ENCODE measurements at places on chromosomes 2 and 18.

DNA sequence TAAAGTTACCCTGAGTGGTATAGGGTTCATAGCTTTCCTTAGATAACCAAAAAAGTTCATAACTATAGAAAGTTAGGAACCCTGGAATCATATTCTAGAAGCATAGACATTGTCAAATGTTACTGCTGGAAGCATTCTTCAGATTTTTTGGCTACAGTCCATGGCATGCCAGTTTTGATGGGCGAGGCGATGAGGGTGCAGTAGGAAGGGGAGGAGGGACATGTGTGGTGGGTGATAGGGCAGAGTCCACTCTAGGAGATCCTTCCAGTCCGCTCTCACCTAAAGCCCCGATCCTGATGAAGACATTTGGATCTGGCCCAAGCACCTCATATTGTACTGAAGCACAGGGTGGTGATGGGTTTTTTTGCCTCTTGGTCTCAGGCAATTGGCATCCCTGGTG, 91.8 kb downstream of the HRH4 start:
- no peak for DNase-seq

DNA sequence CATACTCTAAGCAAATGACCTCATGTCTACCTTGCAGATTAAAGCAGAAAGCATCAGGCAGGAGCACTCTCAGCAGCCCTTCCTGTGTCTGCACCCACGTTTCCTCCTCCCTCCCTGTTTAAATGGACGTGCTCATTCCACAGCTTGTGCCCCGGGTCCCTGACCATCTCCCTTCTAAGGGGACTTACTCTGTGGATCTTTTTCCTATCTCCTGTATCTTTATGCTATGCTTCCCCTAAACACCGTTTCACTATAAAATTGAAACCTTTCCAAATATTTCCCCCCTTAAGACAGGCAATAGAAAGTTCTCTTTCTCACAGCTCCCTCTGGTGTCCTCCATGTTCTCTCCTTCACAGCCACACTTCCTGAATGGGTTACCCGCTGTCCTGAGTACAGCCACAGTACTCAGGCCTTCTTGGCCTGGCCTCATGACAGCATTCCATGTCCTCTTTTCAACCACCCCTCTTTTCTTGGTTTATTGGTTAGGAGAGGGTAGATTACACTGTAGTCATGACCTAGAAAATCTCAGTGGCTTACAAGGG, 41.1 kb downstream of the TMEM185B start:
- DNase-seq = no peak

- DNase-seq = no peak
Measured at GRCh38 chr2:132429941-132430573, 13.5 kb downstream of the GPR39 start.

GRCh38 chr2:241237047-241237446, 48.6 kb downstream of the ANO7 start:
- no peak for DNase-seq

DNA sequence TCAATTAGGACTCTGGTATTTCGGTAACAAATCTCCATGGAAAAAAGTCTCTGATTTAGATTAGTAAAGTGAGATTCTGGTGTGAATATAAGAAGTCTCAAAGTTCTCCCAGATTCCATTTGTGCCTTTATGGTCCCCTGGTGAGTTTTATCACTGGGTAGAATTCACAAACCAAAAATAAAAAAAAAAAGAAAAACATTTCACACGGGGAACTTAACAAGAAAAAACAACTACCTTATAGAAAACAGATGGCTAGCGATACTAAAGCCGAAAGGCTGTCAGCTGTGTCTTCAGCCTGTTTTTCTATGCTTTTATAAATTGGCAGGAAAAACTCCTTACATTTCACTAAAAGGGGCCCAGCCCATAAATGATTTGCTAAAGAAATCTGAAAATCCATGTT, 50.6 kb downstream of the COL5A2 start:
- no peak for DNase-seq

DNA sequence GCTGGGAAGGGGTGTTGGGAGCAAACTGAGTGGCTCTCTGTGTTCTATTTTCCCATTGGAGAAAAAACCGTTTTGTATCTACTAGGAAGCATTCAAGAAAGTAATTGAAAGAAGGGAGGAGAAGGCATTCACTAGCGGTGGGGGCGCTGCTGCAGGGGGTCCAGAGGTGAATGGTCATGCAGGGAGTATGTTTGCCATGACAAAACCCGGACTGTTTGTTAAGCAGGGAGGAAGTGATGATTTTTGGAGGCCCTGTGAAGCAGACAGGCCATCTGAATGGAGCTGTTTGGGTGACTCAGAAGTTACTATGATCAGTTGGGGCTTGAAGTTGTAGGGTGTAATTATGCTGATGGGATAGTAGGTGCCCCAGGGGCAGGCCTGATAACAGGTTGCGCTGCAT, 7.0 kb downstream of the TAF4B start:
- DNase-seq = no peak

DNA sequence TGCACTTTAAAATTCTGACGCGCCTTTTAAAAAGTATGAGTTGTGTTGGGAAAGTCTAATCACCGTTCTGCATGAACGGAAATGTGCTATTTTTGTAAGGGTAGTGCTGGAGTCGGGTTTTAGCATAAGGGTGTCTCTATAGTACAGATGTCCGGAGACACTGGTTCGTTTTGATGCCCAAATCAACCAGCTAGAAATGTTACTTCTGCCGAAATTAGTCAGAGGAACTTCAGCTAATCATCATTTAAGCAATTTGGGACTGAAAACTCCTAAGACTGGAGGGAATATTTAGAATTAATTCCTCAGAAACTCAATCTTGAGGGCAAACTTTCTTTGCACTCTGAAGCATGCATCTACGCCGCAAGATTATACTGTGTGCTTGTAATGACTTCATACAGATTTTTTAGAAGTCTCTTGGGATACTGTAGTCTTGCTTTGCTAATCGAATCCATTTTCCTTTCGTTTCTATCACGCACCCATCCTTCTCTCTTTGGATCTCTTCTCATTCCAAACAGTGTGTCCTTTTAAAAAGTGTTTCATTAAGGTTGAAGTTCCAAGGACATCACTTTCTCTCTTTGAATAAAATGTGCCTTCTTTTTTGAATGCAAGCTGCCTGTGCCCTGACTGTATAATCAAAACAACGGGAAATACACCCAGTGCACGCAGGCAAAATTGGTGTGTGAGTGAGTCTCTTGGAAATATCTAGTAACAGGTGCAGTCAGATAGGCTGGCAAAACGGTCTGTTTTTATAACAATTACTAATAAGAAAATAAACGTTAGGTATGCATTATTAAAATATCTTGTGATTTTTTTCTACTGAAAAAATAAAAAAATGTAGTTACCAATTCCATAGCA, 270.9 kb upstream of the TCF4 start:
- no peak for DNase-seq

DNA sequence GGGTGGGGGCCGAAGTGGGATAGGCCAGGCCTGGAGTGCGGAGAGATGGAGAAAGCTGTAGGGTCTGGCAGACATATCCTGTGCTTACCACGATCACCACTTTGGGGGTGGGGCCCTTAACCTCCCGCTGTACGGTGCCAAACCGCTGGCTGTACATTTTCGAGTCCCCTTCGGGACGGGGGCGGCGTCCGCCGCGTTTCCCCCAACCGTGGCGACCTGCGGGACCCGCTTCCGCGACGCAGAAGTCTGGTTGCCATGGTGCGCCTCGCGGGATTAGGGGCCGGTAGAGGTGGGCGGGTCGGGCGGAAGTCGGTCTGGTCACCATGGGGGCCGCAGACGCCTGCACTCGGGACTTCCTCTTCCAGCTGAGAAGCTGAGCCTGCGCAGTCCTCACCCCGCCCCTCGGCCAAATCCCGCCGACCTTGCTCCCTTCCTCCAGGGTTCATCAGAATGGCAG, at the start of gene CFAP53:
Gene CFAP53, minus strand, starts transcription at position 248 of the 457 bp plus-strand sequence. Its CDS starts 91 bp downstream, at position 157.
- peak; percentile 79 for DNase-seq

GRCh38 chr2:40106061-40106460, 327.0 kb upstream of the THUMPD2 start:
- DNase-seq = no peak

- no peak for DNase-seq
Measured at GRCh38 chr18:12657684-12658425, at the start of gene SPIRE1. Gene SPIRE1 (minus strand): TSS chr18:12658107. CDS start chr18:12657866, 241 bp downstream.

DNA sequence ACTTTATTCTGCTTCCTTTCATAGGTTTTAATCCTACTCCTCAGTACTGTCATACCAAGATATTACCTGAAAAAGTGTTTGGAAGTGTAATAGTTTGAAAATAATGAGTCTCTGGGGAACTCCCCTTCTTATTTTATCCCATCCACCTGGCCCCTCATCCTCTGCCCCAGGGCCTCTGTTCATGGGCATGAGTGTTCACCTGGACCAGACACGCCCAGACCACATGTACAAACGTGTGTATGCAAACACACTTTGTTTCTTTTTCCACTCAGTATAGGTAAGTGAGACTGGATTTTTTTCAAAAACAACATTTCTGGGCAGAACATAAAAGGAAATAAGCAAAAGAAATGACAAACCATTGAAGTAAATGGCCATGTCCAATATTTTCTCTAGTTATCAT, 62.1 kb upstream of the THSD7B start:
- DNase-seq = no peak

DNA sequence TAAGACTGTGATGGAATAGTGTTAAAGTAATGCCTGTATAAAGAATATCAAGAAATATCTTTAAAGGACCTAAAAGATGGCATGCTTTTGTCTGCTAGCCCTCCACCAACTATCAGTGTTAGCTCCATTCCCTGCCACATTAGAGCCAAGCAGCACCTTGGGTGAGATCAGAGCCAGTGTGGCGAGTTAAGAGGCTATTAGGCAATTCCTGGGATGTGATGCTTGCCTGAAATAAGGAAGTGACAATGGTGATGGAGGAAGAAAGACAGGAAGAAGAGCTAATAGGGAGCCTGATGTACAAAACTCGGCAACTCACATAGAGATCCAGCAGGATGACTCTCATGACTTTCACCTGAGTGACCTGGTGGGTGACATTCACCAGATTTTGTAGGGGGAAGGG, 143.5 kb downstream of the ZEB2 start:
- no peak for DNase-seq

DNA sequence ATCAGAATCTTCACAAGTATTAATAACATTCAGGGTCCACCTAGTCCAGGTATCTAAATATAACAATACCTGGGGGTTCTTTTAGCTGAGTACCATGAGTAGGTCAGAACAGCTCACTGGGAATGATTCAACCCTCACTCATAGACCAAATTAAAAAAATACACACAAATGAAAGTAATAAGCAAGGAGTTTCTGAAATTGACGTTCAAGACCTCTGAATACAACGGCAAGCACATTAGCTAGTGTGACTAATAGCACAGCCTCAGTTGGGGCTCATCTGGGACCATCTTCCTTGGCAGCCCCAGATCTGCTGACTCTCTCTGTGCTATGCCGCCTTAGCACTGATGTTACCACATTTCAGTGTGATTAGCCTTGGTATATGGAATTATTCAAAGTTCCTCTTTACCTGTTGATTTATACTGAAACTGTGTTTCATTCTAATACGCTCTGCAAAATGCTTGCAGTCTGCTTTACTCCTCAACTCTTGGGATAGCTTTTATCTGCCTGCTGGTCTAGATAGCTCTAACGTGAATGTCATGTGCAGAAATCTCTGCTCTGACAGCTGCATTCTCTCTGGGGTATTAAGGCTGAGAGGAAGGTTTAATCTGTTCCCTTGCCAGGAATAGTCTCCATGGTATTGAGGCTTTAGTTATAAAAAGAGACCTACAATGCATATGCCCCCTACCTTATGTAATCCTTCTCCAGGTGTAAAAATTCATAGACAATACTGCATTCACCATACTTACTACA, 153.3 kb downstream of the METTL4 start:
- DNase-seq = no peak

DNA sequence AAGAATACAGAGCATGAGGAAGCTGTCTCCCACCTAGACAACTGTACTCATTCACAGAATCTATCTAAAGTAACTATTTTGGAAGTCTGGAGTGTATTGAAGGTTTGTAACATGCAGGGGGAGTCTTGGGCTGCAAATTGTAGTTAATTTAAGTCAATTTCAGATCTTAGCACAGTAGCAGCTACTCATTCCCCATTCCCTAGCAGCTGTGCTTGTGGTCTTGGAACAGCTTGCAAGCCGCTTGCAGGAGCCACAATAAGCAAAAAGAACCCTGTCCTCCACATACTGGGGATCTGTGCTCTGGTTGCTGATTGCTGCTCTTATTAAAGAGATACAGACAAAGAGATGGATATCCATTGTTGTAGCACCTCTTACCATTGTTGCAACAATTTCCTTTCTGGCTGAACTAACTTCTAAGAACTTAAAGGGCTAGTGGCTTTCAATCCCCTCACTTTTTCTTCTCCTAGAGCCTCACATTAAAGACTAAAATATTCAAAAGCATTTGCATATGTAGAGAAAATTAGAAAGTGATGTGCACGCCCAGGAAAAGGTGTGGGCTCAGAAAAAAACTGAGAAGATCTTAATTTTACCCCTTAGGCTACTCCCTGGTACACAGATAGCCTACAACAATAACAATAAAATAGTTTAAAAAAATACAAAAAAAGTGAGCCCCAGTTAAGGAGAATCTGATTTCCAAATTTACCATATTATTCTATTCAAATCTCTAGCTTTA, 1775.1 kb upstream of the PIK3C3 start:
- DNase-seq = no peak

DNA sequence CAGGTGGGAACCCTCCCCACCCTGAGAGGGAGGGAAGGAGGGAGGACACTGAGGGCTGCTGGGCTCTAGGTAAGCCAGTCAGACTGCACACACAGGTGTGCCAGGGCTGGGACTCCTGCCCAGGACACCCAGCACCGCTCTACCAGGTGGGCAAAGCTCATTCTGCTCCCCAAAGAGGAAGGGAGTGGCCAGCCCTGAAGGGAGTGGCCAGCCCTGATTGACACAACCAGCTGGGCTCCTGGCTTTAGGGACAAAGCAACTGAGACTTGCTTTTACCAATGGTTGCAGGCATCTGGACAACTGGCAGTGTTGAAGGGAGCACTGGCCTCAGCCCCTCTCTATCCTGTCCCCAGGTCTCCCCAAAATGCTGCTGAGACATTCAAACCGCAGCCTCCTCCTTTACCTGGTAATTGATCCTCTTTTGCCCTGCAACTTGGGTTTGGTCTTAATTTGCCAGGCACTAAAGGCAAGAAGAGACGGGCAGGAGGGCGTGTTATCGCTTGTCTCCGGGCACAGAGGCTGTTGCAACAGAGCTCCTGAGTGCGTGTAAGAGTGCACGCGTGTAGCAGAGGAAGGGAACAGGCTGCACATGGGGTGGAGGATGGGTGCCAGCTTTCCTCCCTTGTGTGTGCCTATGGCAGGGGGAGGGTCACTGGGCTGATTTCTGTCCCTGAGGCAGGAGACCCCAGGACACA, 14.5 kb upstream of the FOSL2 start:
- no peak for DNase-seq

DNA sequence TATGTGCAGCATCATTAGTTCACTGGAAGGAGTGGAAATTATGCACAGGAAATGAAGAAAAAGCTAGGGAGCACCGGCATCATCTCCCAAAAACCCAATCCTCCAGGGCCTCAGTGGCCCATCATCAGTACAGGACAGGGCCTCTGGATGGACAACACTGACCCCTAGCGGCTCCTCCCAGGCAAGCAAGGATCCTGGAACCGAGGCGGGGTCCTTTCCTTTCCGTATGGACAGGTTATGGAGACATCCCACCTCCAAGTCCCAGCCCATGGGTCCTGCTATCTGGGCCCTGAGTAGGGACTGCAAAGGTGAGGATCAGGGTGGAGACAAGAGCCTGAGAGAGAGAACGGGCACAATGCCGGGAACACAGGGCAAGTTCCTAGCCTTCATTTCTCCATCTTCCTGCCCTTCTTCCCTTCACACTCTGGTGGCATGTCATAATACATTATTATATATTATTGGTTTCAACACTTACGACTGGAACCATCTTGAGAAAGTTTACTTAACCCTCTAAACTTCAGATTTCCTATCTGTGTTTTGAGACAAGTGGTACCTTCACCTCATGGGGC, 68.2 kb downstream of the ZNF516 start:
- DNase-seq = no peak
